Activated effector memory CD4-positive, alpha-beta T cell treated with anti-CD3 and anti-CD28 coated beads, Interleukin-2, amount 50 U/mL, for 16 hours (primary cell): ENCODE measurements at places on chromosomes 5 and 9.

DNA sequence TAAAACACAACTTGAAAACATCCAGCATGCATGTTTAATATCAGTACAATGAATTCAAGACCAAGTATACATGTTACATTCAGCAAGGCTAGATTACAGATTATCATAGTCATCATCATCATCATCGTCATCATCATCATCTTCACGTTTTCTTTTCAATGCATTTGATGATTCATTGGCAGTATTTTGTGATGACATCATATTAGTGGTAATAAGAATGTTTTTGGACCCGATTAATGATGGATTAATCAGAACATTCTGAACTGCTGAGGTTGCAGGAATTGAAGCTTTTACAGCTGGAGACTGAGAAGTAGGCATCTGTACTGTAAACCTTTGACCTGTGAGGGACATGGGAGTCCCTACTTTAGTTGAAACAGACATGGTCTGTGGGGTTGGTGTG lies 4.5 kb downstream of the AK6 start:
- DNase-seq: no peak

DNA sequence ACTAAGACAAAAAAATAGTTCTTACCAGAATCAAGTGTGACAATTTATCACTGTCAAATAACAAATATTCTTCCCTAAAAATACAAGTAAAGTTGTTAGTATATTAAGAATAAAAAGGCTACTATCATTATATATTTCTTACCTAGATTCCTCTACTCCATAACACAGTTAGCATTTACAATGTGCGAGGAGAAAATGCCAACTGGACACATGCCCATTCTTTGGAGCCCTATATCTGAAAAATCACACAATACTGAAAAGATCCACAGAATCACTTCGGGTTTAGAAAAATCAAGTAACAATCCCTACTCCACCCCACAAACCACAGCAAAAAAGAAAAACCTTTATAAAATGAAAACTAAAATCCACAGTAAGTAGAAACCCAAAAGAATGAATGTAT lies 70.9 kb downstream of the PKD2L2 start:
- DNase-seq: no peak

DNA sequence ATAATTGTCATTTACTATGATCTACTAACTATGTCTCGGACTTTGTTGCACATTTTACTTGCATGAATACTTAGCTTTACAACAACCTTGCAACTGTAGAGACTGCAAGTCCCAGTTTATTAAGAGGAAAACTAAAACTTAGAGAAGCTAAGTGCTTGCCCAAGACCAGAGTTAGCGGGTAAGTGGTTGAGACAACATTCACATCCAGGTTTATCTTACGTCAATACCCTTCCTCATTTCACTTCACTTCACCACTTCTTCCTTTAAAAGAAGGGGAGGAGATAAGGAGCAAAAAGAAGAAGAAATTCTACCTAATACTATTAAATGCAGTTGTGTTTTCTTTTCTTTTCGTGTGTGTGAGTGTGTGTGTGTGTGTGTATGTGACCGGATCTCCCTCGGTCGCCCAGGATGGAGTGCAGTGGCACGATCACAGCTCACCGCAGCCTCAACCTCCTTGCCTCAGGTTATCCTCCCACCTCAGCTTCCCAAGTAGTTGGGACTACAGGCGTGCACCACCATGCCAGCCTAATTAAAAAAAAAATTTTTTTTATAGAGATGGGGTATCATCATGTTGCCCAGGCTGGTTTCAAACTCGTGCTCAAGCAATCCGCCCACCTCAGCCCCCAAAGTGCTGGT lies 37.4 kb downstream of the MEGF9 start:
- no peak for DNase-seq

GRCh38 chr9:99019510-99020331 lies 76.0 kb downstream of the COL15A1 start:
- DNase-seq: no peak
